ENCODE measurements at places on chromosomes 1 and 21.

DNA sequence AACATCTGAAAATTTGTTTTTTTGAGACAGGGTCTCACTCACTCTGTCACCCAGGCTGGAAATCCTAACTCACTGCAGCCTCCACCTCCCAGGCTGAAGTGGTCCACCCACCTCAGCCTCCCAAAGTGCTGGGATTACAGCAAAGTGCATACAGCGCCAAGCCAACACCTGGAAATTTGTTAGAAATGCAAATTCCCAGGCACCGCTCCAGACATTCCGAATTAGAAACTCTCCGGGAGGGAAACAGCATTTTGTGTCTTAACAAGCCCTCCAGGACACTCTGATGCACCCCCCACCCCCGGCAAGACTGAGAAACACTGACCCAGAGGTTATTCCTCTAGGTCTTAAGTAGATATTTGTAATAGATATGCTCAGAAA lies 49.1 kb downstream of the ARID4B start:
- DNase-seq: no peak

DNA sequence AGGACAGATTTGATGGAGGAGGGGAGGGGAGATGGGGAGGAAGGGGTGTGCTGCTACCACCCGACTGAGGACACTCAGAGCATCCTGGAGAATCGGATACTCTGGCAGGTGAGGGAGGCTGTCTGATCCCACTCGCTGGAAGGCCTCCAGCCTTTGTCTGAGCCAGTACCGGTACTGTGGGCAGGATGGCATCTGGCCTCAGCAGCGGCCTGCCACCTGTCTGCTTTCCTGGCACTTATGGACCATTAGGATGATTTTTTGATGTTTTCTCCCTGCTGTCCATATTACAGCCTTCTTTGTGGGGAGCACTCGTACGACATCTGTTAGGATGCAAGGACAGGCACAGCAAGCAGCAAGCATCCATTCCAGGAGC lies 11.5 kb downstream of the ATP2B4 start:
- no peak for DNase-seq

GRCh38 chr1:90924982-90925381 lies 96.9 kb downstream of the ZNF644 start:
- no peak for DNase-seq

DNA sequence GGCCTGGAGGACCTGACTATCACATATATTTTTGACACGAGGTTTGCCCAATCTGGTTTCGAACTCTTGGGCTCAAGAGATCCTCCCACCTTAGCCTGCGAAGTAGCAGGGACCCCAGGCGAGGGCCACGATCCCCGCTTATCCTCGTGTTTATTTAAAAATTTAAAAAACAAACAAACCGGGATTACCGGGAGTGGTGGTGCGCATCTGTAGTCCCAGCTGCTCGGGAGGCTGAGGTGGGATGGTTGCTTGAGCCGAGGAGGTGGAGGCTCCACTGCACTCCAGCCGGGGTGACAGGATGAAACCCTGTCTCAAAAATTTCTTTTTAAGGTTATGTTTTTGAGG lies 452 bp upstream of the EXOSC10 start:
- DNase-seq: no peak

- no peak for DNase-seq
Observed at GRCh38 chr1:47225430-47226100, 6.5 kb downstream of the TAL1 start.

GRCh38 chr1:55522982-55523381 lies 307.8 kb upstream of the USP24 start:
- DNase-seq: no peak

DNA sequence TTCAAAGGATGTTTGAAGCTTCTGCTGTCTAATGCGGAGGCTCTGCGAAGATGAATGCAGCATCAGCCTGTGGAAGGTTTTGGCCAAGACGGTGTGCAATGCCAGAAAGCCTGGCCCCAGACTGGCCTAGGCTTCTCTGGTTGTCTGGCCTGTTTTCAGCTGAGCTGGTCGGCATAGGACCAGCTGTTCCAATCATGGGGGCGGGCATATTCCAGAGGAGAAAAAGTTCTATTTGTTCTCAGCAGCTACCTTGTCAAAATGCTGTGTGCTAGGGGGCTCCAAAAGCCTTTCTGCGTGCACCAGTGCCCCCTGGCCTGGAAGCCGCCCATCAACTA lies 57.6 kb downstream of the TGFB2 start:
- no peak for DNase-seq

DNA sequence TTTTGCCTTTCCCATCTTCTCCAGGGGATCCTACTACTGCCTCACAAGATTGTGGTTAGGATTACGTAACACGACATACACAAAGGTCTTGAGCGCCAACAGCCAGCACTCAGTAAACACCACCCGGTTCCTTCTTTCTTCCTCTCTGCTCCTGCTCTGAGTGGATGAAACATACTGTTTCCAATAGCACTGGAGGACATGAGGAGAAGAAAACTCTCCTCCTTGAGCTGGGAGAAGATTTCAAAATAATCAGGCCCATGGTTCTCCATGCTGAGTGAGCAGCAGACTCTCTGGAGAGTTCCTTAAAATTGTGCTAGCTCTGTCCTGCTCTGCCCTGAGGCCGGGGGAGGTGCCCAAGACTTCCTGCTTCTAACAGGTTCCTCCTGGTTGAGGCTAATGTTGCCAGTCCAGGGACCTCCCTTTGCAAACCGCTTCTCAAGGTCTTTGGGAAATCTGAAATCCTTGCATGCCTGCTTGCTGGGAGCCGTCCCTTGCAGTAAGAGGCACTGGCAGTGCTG lies 29.4 kb upstream of the MX1 start:
- DNase-seq: no peak

Measured in RCC 7860 (cell line).